ENCODE measurements at places on chromosomes 3 and 15. TPM values are rescaled to one million over a fixed set of nuclear protein-coding genes. Genes with fewer than 3 reads are reported as not detected.
A peak's percentile ranks its signal among the peaks of the same experiment; 100 is the strongest.

GRCh38 chr3:128254967-128255366 lies 101.7 kb downstream of the EEFSEC start:
- H3K27me3 ChIP-seq = no peaks in the 10 kb centered on the region
- H3K36me3 ChIP-seq = peaks cover 9% of the 10 kb centered on the region
- H3K4me1 ChIP-seq = peaks cover 14% of the 10 kb centered on the region

- no peaks in the 10 kb centered on the region for H3K27me3 ChIP-seq
- H3K4me1 ChIP-seq = peaks cover 12% of the 10 kb centered on the region
- H3K4me3 ChIP-seq = peak overlapping the region; percentile 82
- no peaks in the 10 kb centered on the region for H3K36me3 ChIP-seq
- DNase-seq = no peak
- no peak overlapping the region for H3K27ac ChIP-seq
Observed at GRCh38 chr15:75348034-75348561, 1.3 kb downstream of the NEIL1 start.

- H3K27ac ChIP-seq = no peak overlapping the region
- no peaks in the 10 kb centered on the region for H3K27me3 ChIP-seq
- peaks cover 5% of the 10 kb centered on the region for H3K4me1 ChIP-seq
- no peak overlapping the region for H3K4me3 ChIP-seq
Observed at GRCh38 chr3:114691871-114692270, 398.0 kb downstream of the TIGIT start.

ZNF660 gene
- 5.3 TPM for total RNA-seq

All from chondrocyte (in vitro differentiated cells).